ENCODE measurements at places on chromosomes 3 and 15.

DNA sequence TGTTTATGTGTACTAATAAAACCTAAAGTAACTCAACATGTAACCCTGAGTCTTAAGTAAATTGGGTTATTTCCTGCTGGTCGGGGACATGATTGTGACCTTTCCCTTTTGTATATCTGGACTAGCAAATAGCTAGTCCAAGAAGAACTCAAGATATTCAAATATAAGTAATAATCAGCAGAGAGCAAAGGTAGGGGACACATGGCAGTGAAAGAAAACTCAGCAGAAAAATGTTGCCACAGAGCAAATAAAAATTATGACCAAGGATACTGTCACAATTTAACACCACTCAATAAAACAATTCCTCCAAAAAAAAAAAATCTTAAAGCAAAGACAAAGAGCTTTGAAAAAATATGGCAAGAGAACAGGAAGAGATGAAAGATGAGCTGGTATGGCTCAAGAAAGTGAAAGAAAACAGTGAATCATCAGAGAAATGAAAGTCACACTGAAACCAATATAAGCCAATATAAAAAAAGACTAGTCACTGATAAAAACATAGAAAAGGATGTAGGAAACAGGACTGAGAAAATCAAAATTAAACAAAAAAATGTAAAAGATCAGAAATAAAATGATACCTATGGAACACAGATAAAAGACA is 43.4 kb downstream of the HLTF start:
- DNase-seq, result no peak

DNA sequence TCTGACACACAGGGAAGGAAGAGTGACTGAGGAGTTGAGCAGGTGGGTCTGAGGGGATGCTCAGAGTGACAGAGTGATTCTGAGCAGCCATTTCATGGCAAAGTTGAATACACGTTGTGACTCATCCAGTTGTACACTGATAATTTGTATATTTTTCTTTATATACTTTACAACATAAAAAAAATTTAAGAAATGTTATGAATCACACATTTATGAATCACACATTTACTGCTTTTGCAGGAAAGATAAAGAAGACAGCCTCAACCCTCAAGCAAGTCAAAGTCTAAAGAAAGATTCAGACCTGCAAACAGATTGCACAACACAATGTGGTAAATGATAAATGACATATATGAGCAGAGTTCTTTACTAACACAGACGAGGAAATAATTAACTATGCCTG is 21.0 kb upstream of the CHMP2B start:
- DNase-seq, result no peak

DNA sequence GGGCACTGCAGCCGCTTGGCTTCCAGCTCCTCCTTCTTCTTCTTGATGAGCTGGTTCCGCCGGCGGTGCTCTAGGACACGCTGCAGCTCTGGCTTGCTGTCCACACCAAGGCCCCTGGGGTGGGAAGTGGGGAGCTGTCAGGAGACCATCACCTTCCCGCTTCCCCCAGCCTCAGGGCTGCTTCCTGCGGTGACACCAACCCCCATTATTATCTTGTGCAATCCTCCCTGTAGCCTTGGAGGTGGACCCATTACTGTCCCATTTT is 10.0 kb downstream of the FAM107A start:
- DNase-seq, result no peak

- no peak for DNase-seq
Measured at GRCh38 chr15:88497109-88497765, 29.7 kb downstream of the MRPS11 start.

- DNase-seq, result no peak
Measured at GRCh38 chr15:42903388-42904324, 16.9 kb downstream of the TTBK2 start.

DNA sequence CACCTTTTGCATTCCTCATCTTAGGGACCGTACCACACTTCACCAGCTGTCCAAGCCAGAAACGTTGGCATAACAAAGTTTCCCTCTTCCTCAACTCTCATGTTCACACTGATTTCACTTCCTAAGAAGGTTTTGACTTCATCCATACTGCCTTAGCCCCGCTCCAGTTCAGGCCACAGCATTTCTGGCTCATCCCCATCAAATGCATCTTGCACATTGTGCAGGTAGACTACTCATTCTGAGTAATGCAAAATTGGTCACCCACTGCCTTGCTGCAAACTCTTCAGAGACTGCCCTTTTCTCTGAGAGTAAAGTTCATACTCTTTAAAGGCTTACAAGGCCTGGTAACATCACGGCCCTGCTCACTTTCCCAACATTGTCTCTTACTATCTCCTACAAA is 8.8 kb downstream of the NUSAP1 start:
- DNase-seq, result no peak

DNA sequence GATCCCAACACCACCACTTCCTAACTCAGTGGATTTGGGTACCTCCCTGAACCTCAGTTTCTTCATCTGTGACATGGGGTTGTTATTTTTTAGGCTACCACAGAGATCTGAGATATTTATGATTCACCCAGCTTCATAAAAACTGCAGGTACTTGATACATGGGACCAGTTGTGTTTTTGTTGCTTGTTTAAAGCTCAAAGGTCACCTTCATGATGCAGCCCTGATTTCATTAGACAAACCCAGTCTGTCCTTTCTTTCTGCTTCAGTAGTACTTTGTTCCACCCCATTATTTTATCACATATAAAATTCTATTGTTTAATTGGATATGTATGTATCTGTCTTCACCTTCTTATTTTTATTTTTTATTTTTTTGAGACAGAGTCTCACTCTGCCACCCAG is 57.4 kb upstream of the C15orf61 start:
- no peak for DNase-seq

GRCh38 chr3:129016356-129016719 is 15.2 kb downstream of the EFCC1 start:
- no peak for DNase-seq

All from D721Med (cell line).